ENCODE measurements at places on chromosomes 16 and 17. TPM values are rescaled to one million over a fixed set of nuclear protein-coding genes. Genes with fewer than 3 reads are reported as not detected.

CDT1 gene
- 1.2 TPM for total RNA-seq

SPAG7 gene
- 30.2 TPM for total RNA-seq

SLC35G6 gene
- total RNA-seq, result not detected

ULK2 gene
- 31.6 TPM for total RNA-seq

SDF2 gene
- 35.2 TPM for total RNA-seq

PRR35 gene
- 0.32 TPM for total RNA-seq

MIS12 gene
- total RNA-seq, result 7.4 TPM

CCL7 gene
- total RNA-seq, result not detected

CTNS gene
- 22.2 TPM for total RNA-seq

TMEM114 gene
- total RNA-seq, result 0.24 TPM

VPS25 gene
- total RNA-seq, result 40.2 TPM

CAPNS2 gene
- 1.8 TPM for total RNA-seq

GPR142 gene
- not detected for total RNA-seq

IL21R gene
- total RNA-seq, result 0.73 TPM

ASPHD1 gene
- 1.5 TPM for total RNA-seq

COQ9 gene
- total RNA-seq, result 35.4 TPM

UNC13D gene
- 0.97 TPM for total RNA-seq

MARVELD3 gene
- 0.16 TPM for total RNA-seq

TACO1 gene
- 19.0 TPM for total RNA-seq

RAMP2 gene
- not detected for total RNA-seq

CDH15 gene
- 0.32 TPM for total RNA-seq

SOST gene
- total RNA-seq, result not detected

MEOX1 gene
- total RNA-seq, result not detected

TP53TG3D gene
- 0.49 TPM for total RNA-seq

ELMO3 gene
- total RNA-seq, result 0.49 TPM

RHBDL3 gene
- 0.49 TPM for total RNA-seq

CCL23 gene
- not detected for total RNA-seq

OR3A3 gene
- not detected for total RNA-seq

ALOXE3 gene
- under 0.01 TPM for total RNA-seq

All from hair follicle dermal papilla cell (primary cell).